Lung microvascular endothelial cell (primary cell): ENCODE measurements at places on chromosomes 12 and 14. TPM values are rescaled to one million over a fixed set of nuclear protein-coding genes. Genes with fewer than 3 reads are reported as not detected.

The HSPB8 gene
- 1.4 and 2.2 TPM in 2 replicates for total RNA-seq

The FBRSL1 gene
- 3.6 and 7.2 TPM in 2 replicates for total RNA-seq

The ANKRD33 gene
- 0.22 TPM in 1 of 2 replicates, not detected in the other for total RNA-seq

The LUM gene
- total RNA-seq, result not detected in 2 replicates

The DEPDC4 gene
- total RNA-seq, result 0.20 and 0.22 TPM in 2 replicates

The DPY19L2 gene
- total RNA-seq, result 0.40 and 0.65 TPM in 2 replicates

The ZNF891 gene
- 0.22 and 0.60 TPM in 2 replicates for total RNA-seq

The SBNO1 gene
- total RNA-seq, result 14.4 and 17.7 TPM in 2 replicates

The KIF5A gene
- under 0.01 TPM in 2 replicates for total RNA-seq

The STAC3 gene
- 0.22 and 0.40 TPM in 2 replicates for total RNA-seq

The CELA1 gene
- total RNA-seq, result not detected in 2 replicates

The RGS6 gene
- not detected in 2 replicates for total RNA-seq

The TTC5 gene
- total RNA-seq, result 12.6 and 21.0 TPM in 2 replicates

The MGST1 gene
- total RNA-seq, result 10.5 and 12.9 TPM in 2 replicates

The DAO gene
- total RNA-seq, result not detected in 2 replicates

The CSRP2 gene
- 8.3 and 15.1 TPM in 2 replicates for total RNA-seq

The SLC48A1 gene
- total RNA-seq, result 10.1 and 12.6 TPM in 2 replicates

The KRT6C gene
- total RNA-seq, result not detected in 2 replicates

The GPX2 gene
- not detected in 2 replicates for total RNA-seq

The DHH gene
- 0.20 and 0.65 TPM in 2 replicates for total RNA-seq

The KMT2D gene
- 19.0 and 30.2 TPM in 2 replicates for total RNA-seq

The ASB2 gene
- not detected in 2 replicates for total RNA-seq

The PLEKHH1 gene
- under 0.01 and 0.22 TPM in 2 replicates for total RNA-seq

The OR4K14 gene
- not detected in 2 replicates for total RNA-seq

The FAM222A gene
- 0.20 and 0.22 TPM in 2 replicates for total RNA-seq

The MCRS1 gene
- 42.9 and 44.2 TPM in 2 replicates for total RNA-seq

The DPF3 gene
- 0.99 and 1.3 TPM in 2 replicates for total RNA-seq

The ANKS1B gene
- total RNA-seq, result 0.20 and 0.22 TPM in 2 replicates

The KRT73 gene
- total RNA-seq, result not detected in 2 replicates

The SIX6 gene
- not detected in 2 replicates for total RNA-seq

The MGAT4C gene
- total RNA-seq, result under 0.01 TPM in 2 replicates

The ARHGDIB gene
- 8.9 and 93.7 TPM in 2 replicates for total RNA-seq

The LAG3 gene
- total RNA-seq, result 0.20 and 0.22 TPM in 2 replicates

The BCAT1 gene
- total RNA-seq, result 68.3 and 124 TPM in 2 replicates

The ACOT4 gene
- total RNA-seq, result 0.44 and 0.99 TPM in 2 replicates

The DRAM1 gene
- total RNA-seq, result 23.6 and 26.8 TPM in 2 replicates

The TPH2 gene
- total RNA-seq, result not detected in 2 replicates

The LRTM2 gene
- not detected in 2 replicates for total RNA-seq

The DDX23 gene
- 50.8 and 72.4 TPM in 2 replicates for total RNA-seq

The TEX52 gene
- not detected in 2 replicates for total RNA-seq

The ST8SIA1 gene
- total RNA-seq, result under 0.01 and 0.60 TPM in 2 replicates

The B4GALNT1 gene
- under 0.01 TPM in 1 of 2 replicates, not detected in the other for total RNA-seq

The MYH6 gene
- total RNA-seq, result not detected in 2 replicates

The TSHR gene
- total RNA-seq, result not detected in 2 replicates
